CD4-positive, alpha-beta T cell treated with Interferon alpha-2 for 1 hour (primary cell): ENCODE measurements at places on chromosomes 6 and 20.

DNA sequence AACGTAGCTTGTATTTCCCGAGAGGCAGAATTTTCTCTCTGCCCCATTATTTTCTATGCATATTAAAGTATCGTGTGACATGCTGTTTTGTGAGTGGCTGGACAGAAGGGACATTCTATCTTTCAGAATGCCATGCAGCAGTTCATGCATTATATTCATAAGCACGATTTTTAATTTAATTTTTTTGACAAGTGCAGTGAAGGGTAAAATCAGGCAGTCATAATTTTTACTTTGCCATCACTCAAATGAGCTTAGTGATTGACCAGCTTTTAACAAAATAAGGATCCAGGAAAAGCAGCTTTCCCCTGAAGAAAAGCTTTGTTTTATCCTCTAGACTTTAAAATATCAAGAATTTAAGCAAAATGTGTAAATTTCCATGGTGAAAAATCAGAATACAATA lies 673.3 kb downstream of the KIF16B start:
- no peak for DNase-seq

GRCh38 chr6:13217206-13217905 lies 111.0 kb downstream of the TBC1D7 start:
- DNase-seq: no peak

DNA sequence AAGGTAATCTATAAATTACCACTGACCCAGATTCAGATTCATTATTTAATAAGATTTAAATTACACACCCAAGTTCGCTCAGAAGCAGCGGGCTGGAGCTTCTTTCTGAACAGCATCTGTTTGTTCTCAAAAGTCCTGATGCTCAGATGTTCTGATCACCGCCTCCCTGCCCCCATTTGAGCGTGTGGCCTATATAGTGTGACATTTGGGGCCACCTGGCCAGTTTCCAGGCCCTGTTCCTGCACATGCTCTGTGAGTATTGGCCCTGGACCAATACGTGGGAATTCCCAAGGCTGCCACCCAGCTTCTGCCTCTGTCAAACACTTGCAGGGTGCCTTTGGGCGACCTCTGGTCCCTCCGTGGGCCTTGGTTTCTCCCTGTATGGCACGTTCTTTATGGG lies 228.8 kb downstream of the TFAP2C start:
- DNase-seq: no peak

GRCh38 chr6:27720607-27721580 lies 191.3 kb downstream of the OR2B2 start:
- no peak for DNase-seq

DNA sequence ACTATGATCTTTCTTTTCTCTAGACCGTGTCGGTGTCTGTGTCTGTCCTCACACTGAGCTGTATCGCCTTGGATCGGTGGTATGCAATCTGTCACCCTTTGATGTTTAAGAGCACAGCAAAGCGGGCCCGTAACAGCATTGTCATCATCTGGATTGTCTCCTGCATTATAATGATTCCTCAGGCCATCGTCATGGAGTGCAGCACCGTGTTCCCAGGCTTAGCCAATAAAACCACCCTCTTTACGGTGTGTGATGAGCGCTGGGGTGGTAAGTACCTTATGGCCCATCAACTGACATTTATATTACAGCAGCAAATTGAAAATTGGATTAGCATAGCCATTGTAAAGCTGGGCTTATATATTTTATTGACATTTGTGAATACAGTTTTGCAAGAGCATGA lies 72.2 kb upstream of the GFRAL start:
- no peak for DNase-seq

- no peak for DNase-seq
Observed at GRCh38 chr6:35484921-35485392, 11.9 kb downstream of the TEAD3 start.

- no peak for DNase-seq
Observed at GRCh38 chr6:25336996-25337395, 57.8 kb downstream of the CARMIL1 start.

GRCh38 chr20:48531505-48531904 lies 296.3 kb downstream of the PREX1 start:
- no peak for DNase-seq

- no peak for DNase-seq
Observed at GRCh38 chr6:13729891-13730290, 18.3 kb upstream of the RANBP9 start.

DNA sequence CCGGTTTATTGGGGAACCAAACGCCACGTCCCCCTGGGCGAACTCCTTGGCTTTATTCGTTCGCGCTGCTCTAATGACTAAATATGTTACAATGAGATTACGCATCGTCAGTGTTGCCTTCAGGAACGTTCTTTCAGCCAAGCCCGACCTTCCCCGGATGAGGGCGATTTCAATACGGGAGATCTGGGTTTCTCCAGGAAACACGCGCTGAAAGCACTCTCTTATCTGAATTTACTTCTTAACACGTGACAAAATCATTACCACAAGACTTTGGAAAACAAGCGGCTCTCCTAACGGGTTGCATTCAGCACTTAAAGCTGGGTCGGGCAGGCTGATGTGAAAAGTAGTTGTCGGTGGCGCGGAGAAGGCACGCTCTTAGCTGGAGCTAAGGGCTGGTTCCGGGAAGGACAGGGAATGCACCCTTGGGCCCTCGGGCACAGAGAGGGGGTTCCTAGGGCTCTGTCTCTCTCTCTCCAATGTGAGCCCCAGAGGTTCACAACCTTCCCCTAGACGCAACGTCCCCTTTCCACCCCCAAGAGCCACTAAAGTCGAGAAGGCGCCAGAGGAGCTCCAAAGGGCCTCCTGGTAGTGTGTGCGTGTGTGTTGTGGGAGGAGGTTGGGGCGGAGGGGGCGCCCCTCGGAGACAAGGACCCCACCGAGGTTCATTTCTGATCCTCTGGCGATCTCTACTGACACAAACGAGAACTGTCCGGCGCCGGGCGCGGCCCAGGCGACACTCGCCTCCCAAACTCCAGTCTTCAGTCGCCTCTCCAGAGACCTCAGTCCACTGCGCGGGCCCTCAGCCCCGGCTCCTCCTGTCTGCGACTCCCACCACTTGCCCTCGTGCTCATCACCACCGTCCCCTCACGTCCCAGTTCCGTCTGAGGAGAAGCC lies 7.1 kb upstream of the NKX2-2 start:
- no peak for DNase-seq

GRCh38 chr6:10404799-10405512 lies 9.9 kb downstream of the TFAP2A start:
- no peak for DNase-seq

DNA sequence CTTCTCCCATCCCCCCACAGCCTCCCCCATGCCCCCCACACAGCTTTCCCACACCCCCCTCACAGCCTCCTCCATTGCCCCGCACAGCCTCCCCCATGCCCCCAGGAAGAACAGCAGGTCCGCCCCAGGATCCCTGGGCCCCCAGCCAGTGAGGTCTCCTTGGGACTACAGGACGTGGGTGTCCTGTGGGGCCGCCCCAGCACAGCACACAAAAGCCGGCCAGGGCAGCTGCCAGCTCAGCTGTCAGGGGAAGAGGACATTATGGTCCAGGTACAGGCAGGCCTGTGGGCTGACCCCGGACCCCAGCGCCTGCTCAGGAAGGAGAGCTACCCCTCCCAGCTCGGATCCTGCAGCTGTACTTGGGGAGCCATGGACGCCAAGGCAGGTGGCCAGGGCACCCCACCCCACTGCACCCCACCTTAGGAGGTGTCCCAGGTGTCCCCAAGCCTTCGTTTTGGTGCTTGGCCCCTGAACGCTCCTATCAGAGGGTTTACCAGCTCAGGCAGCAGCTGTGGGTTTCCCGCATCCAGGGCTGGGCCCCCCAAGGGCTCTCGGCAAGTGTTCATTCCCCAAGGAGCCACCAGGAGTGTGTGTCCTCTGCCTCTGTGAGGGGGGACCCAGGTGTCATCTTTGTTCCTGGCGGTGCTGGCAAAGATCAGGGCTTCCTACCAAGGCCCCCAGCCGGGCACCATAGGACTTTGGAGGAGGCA lies 42.3 kb upstream of the GATA5 start:
- DNase-seq: no peak
